ENCODE measurements at places on chromosomes 1 and 21.

DNA sequence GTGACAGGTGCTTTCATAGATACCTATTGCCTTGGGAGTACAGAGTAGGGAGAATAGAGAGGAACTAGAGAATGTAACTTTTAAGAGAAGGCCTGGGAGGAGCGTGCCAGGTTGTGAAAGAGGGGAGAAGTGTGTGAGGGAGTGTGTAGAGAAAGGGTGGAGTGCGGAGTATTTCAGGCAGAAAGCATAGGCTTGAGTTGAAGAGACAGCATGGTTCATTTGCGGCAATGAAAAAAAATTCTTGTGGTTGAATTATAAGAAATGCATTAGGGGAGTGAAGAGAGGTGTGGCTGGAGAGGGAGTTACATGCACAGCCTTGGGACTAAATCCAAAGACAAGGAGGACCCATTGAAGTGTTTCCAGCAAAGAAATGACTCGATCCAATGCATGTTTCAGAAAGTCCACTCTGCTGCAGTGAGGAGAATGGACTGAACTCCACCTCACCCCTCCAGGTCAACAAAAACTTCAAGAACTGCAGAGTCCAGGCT, 81.7 kb upstream of the ADAM30 start:
- no peak for DNase-seq

- peak; percentile 67 for DNase-seq
Measured at GRCh38 chr1:184838504-184838951, 83.9 kb upstream of the EDEM3 start.

DNA sequence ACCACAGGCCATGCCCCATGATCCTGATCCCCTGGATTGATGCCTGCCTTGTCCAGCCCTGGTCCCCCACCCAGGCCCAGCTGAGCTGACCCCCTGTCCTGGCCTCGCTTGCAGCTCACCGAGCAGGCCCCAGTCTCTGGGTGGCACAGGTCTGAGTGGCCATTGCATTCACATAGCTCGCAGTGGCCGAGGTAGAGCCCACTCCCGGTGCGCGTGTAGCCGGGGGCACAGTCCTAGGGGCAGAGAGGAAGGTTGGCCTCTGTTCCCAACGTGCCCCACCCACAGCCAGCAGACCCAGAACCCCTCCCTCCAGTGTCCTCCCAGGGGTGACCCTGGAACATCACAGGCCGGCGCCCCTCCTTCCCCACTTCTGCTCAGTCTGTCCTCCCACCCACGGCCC, 51.9 kb downstream of the LDLRAD2 start:
- DNase-seq, result no peak

- DNase-seq, result no peak
Measured at GRCh38 chr1:72184099-72184701, 98.1 kb downstream of the NEGR1 start.

GRCh38 chr1:155141749-155142148, 1.4 kb upstream of the DPM3 start:
- DNase-seq, result no peak

DNA sequence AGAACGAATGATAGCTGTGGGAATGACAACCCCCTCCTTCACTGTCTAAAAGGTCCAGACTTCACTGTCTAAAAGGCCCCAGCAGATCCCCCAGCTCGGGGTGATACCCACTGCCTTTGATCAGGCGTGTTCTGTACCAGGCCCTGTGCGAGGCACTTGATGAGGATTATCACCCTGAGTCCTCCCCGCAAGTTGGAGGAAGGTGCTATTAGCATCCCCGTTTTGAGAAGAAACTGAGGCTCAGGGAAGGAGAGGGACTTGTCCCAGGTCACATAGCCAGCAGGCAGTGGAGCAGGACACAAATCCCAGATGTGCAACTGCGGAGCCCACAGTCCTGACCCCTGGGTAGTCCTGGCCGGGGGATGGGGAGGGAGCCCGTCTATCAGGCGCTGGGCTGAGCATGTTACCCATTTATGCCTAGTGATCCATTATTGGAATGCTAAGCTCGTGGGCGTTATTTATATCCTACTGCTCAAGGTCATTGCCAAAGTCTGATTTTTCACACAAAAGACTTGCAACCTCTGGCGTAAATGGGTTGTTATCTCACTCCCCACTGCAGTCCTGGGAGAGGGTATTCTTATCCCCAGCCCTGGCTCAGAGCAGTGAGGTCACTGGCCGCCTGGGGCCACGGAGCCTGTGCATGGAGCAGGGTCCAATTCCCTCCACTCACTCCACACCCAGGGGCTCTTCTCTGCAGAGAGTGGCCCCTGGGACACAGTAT, 722.2 kb downstream of the MATN1 start:
- DNase-seq, result no peak

DNA sequence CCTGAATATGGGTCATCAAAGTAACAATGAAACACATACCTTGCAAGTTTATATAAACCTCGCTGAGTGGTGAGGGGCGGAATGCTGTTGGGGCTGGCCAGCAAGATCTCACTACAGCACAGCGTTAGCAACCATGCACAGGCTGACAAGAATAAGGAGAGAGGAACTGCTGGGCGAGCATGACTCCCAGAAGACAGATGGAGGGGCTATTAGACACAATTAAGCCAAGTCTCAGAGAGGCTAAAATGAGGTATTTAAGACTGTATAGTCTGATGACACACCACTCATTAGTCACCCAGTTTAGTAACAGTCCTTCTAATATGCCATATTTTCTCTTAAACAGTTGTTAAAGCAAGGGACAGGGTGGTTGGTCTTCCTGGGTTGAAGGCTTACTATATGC, 340.2 kb upstream of the NR5A2 start:
- DNase-seq, result peak; percentile 13
